Suppressor macrophage (primary cell): ENCODE measurements at places on chromosomes 7 and 10.

- DNase-seq, result no peak
These were observed 108.3 kb upstream of the DPP6 start for GRCh38 chr7:153943861-153944260.

DNA sequence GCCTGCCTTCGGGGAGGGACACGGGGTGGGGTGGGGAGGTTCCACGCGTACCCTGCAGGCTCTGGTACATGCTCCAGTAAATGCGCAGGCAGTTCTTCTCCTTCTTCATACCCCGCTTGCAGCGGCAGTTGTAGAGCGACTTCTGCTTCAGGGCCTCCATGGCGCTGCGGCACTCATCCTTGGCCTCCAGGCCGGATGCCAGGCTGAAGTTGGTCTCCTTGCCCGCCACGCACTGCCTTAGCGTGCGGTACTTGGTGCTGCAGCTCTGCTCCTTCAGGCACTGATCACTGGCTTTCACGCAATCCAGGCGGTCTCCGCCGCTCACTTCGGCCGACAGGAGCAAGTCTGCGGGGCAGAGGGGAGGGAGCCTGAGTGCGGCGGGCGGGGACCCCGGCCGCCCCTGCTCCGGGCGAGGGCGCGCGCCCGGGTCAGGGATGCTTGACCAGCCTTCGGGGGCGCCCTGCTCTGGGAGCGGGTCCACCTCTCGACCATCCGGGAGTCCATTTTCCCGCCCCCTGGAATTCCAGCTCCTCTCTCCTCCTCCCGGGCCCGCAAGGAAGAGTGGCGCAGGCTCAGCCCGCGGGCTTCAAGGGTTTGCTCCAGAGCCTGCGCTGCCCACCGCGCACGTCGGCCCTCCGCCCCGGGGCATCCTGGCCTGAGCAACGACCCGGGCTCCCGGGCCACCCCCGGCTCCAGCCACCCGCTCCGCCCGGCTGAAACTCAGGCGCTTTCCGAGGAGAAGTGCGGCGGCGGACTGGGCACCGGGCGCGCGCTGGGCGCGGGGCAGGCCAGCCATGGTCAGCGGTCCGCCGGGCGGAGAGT, 2.0 kb downstream of the GFRA1 start:
- DNase-seq, result no peak

DNA sequence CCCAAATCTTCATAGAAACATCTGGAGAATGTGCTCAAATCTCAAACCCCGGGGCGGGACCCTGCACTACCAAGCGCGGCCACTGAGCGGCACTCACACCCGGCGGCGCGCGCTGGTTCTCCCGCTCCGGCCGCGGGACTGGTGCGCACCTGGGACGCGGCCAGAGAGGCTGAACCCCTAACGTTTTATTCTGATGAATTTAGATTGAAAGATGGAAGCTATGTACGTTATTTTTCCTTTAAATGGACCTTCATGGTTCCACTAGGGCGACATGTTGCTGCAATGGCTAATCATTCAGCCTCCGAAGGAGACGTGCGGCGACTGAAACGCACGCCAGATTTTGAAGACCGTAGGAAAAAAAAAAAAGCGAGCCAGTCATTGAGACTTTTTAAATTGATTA, 107.0 kb upstream of the INSIG1 start:
- DNase-seq, result peak; percentile 72

- no peak for DNase-seq
These were observed 90.7 kb downstream of the SLC25A40 start for GRCh38 chr7:87785368-87785995.

- DNase-seq, result no peak
These were observed 70.9 kb upstream of the COL1A2 start for GRCh38 chr7:94323844-94324243.

DNA sequence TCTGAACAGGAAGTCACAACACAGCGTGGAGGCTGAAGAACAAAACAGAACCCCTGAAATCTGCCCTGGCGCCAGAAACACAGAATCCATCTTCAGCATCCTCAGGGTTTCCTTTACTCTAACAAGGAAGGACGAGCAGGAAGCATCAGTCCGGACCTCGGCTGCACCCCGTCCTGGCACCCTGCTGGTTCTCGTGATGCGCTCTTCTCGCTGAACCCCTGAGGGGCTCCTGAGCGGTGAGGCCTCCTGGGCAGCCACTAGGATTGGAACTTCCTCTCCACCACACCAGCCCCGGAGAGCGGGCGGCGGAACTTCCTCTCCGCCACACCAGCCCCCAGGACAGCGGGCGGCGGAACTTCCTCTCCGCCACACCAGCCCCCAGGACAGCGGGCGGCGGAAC, 461.9 kb downstream of the PTPRN2 start:
- DNase-seq, result no peak

- DNase-seq, result no peak
These were observed 72.7 kb upstream of the PALS2 start for GRCh38 chr7:24500599-24500998.

DNA sequence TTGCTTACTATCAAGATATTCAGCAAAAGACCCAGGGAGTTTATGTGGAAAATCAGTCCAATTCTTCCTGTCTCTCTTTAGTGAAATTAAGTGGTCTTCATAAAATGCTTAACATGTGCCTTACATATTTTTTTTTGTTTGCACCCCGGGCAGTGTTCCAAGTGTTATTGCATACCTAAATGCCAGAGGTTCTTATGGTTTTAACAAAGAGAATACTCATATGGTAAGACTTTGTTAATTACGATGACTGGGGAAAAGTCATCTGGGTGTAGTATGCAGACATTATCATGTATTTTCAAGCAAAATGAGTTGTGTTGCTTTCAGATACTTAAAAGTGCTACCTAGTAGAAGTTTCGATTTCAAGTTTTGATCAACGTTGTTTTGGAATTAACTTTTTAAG, 82.6 kb downstream of the PRKG1 start:
- no peak for DNase-seq

GRCh38 chr7:574661-575395, 55.2 kb upstream of the PDGFA start:
- DNase-seq, result no peak

GRCh38 chr7:150368096-150368883, at the start of gene REPIN1:
Gene REPIN1 (plus strand): TSS chr7:150368822. CDS start chr7:150369712, 890 bp downstream.
- DNase-seq, result peak; percentile 87

DNA sequence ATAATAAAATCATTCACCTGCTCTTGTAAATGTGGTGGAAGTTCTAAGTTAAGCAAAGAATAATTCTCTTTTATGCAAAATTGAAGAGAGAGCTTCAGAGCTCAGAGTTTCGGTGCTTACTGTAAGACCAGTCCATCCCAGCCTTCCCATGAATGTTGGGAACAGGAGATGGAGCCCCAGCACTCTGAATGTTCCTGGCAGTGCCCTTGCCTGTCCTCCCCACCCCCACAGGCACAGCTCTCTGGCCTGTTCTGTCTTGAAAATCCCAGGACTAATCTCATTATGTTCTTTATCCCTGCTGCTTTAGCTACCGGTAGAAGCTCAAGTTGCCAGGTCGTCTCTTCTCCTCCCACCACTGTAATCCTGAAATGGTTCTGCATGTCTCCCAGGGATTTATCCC, 29.1 kb upstream of the LHFPL3 start:
- no peak for DNase-seq

DNA sequence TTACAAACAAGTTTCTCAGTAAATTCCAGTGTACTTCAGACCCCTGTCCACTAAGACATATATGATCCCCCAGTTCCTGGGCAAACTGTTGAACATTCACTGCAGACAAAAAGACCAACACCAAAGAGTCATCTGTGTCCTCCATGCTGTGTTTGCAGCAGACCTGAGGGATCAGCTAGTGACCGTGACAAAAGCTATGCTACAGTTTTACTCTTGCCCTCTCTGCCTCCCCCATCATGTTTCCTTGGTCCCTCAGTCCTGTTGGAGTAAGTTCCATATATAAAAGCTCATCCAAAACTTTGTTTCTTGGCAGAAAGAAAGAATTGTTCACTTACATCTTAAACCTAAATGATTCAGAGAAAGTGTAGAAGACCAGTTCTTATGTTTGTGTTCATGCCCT, 56.1 kb downstream of the PODXL start:
- DNase-seq, result no peak

DNA sequence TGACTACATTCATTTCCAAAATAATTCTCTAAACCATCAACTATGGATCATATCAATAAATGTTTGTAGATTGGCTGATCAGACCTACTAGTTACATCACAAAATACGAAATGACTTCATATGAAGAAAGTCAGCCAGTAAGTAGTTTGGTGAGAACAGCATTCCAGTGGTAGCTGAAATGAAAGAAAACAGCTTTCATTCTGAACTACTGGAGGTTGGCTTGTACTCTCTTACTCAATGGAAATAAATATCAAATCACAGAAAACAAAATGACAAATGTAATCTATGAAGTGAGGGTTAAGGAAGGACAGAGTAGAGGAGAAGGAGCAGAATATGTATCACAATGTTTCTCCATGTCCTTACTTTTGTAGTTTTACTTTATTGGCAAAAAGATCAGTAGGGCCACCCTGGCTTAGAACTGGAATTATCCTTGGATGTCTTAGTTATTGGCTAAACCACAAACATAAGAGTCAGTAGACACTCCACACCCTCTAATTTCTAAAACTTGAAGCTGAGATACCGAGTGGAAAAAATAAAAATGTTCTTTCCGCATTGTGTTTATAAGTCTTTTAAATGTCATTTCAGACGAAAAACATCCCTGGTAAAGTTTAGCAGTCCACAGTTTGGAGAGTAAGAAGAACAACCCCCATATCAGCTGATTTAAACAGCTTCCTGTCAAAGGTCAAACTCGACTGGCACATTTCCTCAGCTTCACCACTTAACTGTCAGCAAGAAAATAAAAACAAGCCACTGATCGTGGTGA, 74.0 kb upstream of the DGKI start:
- DNase-seq, result peak; percentile 23

- no peak for DNase-seq
These were observed 42.9 kb downstream of the ELFN1 start for GRCh38 chr7:1712907-1713501.

GRCh38 chr7:37483627-37484026, 35.0 kb upstream of the ELMO1 start:
- no peak for DNase-seq

DNA sequence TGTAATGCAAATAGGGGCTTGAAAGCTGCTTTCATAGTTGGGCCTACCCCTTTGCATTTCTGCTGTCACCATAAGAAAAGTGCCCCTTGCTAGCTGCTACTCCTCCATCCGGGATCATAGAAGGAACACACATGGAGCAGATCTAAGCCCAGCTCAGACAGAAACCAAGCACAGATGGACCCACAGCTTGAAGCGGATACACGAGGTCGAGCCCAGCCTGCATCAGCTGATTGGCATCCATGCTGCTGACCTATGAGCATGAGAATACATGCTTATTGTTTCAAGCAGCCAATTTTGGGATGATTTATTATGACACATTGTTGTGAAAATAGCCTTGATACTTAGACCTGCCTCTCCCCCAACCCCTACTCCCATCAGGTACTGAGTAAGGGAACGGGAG, 109.2 kb downstream of the ZNF467 start:
- DNase-seq, result no peak

DNA sequence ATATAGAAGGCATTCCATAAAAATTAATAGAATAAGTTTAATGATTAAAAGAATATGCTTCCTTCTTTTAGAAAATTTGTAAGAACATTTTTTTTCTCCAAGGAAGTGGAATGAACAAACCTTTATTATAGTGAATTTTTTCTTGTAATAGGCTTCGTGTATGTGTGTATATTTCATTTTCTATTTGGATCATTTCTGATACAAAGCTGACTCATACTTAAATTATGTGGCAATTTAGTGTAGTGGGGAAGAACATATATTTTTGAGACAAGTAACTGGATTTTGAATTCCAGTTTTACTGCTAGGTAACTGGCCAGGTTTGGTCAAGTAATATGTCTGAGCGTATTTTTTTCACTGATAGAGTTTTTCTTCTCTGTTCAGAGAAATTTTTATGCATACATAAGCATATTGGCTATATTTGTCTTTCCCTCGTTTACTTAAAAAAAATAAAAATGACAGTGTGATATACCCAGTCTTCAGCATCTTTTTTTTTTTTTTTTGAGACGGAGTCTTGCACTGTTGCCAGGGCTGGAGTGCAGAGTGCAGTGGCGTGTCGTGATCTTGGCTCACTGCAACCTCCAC, 50.8 kb downstream of the CDK13 start:
- DNase-seq, result no peak

- DNase-seq, result peak; percentile 91
These were observed 1.0 kb upstream of the LYZL2 start for GRCh38 chr10:30630571-30630970.

GRCh38 chr10:84341983-84342382, 13.6 kb downstream of the CCSER2 start:
- no peak for DNase-seq

DNA sequence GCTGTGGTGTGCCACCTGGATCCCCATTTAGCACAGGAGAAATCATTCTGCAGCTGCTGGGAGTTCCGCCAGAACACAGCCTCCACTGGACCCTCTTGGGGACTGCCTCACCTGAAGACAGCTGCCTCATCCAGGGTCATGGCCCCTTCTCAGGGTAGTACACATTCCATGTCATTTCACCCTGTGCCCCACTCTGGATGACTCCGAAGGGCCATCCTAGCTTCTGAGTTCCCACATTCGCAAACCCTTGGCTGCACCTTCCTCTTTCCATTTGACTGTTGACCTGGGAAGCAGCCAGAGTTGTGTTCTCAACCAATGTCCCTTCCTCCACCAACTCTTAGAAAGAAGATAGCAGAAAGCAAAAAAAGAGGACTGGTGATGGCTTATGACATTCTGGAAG, 125.6 kb upstream of the TBX20 start:
- DNase-seq, result peak; percentile 38
